Camera-type eye (tissue), 1 donor: ENCODE measurements at places on chromosomes 1 and 21. TPM values are rescaled to one million over a fixed set of nuclear protein-coding genes. Genes with fewer than 3 reads are reported as not detected.

The APCS gene
- total RNA-seq, result not detected

The BRDT gene
- total RNA-seq, result not detected

The TENT5C gene
- total RNA-seq, result 29.2 TPM

The ZNF593OS gene
- 41.3 TPM for total RNA-seq

The C1QB gene
- total RNA-seq, result 25.4 TPM

The OR2T3 gene
- total RNA-seq, result not detected

The REN gene
- not detected for total RNA-seq

The KRTAP19-2 gene
- not detected for total RNA-seq

The TNFSF18 gene
- 0.16 TPM for total RNA-seq

The FAM43B gene
- 2.0 TPM for total RNA-seq

The SPATA21 gene
- not detected for total RNA-seq

The SPRR2G gene
- total RNA-seq, result not detected

The GBP4 gene
- 6.5 TPM for total RNA-seq

The MEX3A gene
- 37.0 TPM for total RNA-seq

The PTPN14 gene
- 26.4 TPM for total RNA-seq

The SLC6A9 gene
- total RNA-seq, result 35.0 TPM

The PM20D1 gene
- total RNA-seq, result not detected

The HP1BP3 gene
- total RNA-seq, result 462 TPM

The KIF2C gene
- total RNA-seq, result 6.5 TPM

The PAQR7 gene
- total RNA-seq, result 5.6 TPM

The DCDC2B gene
- total RNA-seq, result not detected

The IL20 gene
- total RNA-seq, result not detected

The GPR25 gene
- not detected for total RNA-seq

The BLACAT1 gene
- 8.4 TPM for total RNA-seq

The MARCKSL1 gene
- 159 TPM for total RNA-seq

The ATP1A4 gene
- 0.60 TPM for total RNA-seq

The VWA5B1 gene
- total RNA-seq, result 1.1 TPM
